ENCODE measurements at places on chromosomes 5 and 9.

GRCh38 chr9:13535141-13535540 lies 255.6 kb upstream of the MPDZ start:
- DNase-seq = no peak

- DNase-seq = no peak
Measured at GRCh38 chr9:21060919-21061561, 16.7 kb downstream of the IFNB1 start.

GRCh38 chr9:79264041-79264440 lies 307.7 kb upstream of the TLE4 start:
- no peak for DNase-seq

DNA sequence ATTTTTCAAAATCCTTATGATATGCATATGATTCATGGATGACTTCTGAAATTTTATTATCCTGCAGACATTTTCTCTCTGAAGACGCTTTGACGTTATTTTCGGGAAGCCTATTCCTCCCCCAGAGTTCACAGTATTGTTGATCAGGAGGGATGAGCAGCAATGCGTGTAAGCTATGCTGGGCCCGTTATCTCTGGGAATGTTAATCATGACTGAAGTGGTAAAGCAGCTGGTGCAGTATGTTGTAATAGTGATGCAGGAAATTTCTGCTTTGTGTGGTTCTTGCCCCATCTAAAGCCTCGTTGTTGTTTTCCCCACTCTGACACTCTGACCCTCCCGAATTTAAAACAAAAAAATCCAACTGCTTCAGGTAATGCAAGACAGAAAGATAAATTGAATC lies 1797.8 kb upstream of the WWC1 start:
- no peak for DNase-seq

GRCh38 chr9:93900436-93900819 lies 54.7 kb downstream of the BARX1 start:
- DNase-seq = no peak

DNA sequence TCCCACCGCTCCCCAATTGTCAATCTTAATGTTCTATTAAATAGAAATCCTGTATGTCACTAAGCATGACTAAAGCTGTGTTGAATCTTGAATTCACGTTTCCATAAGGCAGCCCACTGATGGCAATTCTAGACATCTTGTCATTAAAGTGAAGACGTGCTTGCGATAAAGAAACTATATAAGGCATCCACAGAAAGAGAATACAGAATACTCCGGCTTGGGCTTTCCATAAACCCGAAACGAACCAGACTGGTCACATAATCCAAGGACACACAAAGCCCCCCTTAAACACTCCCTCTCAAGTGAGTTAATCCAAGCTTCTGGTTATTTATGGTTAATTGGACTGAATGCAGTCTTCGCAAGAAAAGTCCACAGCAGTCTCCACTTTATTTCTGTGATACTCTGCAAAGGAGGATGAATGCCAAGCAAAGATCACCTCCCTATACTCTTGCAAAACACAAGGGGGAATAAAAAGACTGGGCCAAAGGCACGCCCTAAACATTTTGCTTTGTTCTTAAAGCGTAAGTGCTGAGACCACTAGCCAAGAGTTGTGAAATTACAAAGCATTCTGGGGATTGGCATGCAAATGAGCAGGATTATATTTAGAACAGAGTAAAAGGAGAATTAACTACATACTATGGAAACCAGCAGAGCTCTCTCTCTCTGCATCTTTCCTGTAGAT lies 54.7 kb downstream of the DPYSL3 start:
- DNase-seq = no peak

DNA sequence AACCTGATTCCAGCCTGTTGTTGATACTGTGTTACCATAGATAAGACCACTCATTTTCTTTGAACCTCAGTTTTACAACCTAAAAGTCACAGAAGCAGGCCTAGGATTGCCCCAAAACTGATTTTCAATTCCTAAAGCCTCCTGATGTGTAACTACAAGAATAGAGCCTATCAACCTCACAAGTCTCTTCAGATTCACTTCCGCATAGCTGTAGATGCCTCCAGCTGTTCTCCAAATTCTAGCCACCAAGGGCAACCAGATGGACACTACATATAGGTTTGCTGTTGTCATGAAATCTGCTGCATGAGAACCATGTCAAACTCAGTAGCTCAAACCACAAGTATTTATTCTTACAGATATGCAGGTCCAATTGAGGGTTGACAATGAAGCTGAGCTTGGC lies 143.5 kb downstream of the SPATA31D1 start:
- no peak for DNase-seq

GRCh38 chr9:28832168-28832770 lies 1259.0 kb upstream of the C9orf72 start:
- no peak for DNase-seq

DNA sequence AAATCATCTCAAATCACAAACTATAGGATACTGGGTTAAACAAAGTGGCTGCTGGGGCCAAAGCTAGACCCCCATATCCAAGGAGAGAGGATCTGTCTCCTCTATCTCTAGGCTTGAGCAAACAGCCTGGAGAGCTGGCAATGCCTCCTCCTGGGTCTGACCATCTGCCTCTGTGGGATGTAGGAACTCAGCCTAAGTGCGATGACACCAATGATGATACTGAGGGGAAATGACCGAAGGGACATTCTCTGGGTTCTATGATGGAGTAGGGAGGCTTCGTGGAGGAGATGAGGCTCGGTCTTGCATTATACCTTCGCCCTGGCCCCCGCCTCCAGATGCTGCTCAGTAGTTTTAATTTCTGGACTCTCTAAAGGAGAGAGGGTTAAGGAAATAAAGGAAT lies 9.3 kb upstream of the SPATA24 start:
- no peak for DNase-seq

- peak; percentile 52 for DNase-seq
Measured at GRCh38 chr9:7298123-7298522, 501.5 kb downstream of the DMAC1 start.

DNA sequence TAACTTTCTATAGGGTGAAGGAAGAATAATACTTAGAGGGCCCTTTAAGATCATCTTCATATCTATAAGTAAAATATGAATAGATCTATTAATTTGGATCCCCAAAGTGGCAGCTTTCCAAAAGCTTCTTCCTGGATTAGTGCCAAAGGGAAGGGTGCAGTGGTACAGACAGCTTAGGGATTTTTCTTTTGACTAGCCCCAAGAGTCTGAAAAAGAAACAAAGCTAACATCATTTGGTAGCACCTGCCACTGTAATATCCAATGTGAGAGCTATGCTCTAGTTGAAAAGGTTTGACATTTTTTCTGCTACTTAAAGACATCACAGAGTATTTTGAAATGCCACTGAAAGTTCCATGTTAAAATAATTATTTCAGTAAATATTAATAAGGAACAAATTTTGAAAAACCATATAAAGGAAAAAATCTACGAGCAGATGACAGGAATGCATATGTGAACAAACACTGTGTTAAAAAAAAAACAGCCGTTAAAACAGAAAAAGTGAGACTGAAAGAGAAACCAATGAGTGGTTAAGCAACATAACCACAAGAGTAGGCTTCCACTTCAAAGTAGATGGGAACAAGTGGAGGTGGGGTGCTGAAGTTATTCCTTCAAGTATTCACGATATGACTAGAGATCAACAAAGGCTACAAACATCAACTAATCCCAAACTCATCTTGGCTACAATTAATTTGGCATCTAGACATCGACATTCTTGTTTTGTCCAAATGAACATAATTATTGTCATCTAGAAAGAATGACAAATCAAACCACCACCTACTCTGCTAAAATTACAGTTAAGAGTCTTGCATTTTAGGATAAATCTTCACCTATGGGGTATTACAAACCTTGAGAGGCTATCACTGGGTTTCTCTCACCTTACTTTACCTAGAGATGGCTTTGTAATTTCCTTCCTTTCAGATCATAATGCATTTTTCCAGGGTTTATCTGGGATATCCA lies 137.5 kb downstream of the CPLANE1 start:
- DNase-seq = no peak

GRCh38 chr5:142059304-142059940 lies 46.6 kb upstream of the GNPDA1 start:
- DNase-seq = no peak

GRCh38 chr5:72842816-72843215 lies 26.4 kb downstream of the TNPO1 start:
- no peak for DNase-seq

DNA sequence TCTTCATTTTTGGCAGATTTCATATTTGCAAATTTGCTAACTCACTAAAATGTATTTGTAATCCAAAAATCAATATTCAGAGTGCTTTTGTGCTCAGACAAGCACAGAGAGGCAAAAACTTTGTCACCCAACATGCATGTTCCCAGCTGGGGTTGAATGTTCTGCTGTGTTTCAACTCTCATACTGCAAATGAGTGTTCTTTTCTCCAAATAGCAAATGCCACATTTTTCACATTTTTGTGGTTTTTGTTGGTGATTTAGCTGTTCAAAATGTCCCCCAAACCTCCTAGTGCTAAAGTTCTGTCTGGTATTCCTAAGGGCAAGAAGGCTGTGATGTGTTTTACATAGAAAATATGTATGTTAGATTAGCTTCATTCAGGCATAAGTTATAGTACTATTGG lies 87.3 kb upstream of the PCSK5 start:
- no peak for DNase-seq

DNA sequence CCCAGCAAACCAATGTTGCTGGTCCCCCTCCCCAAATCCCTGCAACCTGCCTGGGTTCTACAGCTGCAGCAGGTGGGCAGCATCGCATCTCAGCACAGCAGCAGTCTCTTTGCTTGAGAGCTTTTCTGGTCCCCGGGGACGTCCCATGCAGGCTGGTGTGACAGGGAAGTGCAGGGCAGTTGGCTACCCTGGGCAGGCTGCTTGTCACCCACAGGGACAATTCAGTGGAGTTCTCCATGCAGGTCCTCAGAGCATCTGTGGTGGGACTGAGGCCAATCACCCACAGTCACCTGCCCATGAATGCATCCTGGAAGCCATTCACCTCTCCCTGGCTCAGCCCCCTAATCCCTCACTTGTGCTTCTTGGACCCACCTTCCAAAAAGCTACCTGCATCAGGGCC lies 43.9 kb upstream of the SEMA4D start:
- no peak for DNase-seq

DNA sequence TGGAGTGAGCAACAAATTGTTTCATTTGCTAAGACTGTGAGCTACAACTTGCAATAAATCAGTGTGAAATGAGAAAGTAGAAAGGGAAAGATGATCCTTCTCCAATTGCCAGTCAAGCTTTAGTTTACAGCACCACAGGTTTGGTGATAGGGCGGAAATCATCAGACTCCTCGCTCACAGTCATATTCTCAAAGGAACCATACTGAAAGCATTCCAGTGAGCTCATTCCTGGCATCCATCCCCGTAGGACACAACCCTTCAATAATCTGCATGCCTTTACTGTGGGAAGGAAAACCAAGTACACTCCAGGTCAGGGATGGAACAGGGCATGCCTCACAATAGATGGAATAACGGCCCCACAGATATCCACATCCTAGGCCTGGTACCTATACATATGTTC lies 80.7 kb downstream of the FSTL4 start:
- no peak for DNase-seq

DNA sequence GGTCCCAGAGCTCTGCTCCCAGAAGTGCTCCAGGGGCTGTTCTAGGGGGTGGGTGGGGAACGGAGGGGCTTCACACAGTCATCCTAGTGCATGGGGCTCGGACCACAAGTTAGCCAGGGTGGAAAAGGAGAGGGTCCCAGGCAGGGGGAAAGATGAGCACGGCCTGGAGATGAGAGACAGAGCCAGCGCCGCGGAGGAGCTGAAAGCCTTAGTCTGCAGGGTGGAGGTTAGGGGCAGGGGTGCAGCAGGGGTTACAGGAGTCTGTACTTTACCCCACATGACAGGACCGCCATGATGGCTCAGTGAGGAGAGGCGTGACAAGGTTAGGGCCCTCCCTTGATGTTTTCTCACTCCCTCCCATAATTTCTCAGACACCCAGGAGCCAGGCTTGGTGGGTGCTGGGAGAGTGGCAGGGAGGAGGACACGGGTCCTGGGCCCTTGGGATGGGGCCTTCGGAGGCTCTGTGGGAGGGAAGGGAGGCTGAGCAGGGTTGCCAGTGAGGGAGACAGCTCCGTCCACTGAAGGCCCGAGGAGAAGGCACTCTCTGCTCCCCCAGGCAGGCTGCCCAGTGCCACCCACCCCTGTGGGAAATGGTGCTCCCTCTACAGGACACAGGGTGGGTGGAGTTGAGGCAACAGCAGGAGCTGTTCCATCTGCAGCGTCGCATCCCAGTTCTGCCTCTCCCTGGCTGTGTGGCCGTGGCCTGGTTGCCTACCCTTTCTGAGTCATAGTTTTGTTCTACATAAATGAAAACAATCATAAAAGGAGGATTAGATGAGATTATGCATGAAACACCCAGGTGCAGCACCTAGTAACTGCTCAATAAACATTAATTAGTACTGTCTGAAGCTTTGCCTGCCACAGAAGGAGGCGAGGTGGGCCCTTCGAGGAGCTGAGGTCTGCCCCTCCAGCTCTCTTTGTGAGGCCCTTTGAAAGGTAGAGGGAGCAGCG lies 66.2 kb downstream of the NDST1 start:
- DNase-seq = no peak

DNA sequence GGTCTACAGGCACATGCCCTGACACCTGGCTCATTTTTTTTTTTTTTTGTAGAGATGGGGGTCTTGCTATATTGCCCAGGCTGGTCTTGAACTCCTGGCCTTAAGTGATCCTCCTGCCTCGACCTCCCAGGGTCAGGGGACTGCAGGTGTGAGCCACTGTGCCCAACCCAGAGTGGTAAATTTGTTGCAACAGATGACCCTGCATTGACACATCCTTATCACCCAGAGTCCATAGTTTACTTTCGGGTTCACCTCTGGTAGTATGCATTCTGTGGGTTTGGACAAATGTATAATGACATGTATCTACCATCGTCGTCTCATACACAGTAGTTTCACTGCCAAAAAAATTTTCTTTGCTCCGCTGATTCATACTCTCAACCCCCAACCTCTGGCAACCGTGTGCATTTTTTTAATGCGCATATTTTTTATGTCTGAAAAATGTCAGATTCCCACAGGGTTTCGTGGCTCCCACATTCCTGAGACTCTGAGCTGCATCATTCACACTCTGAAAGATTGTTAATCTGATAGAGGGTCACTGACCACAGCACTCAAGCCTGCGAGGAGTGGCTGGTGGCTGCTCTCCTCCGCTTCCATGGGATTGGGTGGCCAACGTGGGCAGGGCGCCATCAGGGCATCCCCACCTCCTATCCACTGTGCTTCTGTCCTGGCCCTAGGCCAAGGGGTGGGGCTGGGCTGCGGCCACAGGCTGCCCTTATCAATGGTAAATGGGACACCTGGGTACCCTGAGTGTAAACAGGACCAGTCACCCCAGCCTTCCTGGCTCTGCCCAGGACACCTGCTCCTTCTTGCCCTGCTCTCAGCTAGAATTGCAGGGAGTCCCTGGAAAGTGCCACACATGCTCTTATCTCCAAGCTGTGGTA lies 9.6 kb downstream of the NDST1 start:
- no peak for DNase-seq

Measured in stimulated activated CD8-positive, alpha-beta memory T cell treated with anti-CD3 and anti-CD28 coated beads, Interleukin-15, amount 100 ng/mL, for 48 hours (primary cell).